ENCODE measurements at places on chromosomes 13 and 19.

DNA sequence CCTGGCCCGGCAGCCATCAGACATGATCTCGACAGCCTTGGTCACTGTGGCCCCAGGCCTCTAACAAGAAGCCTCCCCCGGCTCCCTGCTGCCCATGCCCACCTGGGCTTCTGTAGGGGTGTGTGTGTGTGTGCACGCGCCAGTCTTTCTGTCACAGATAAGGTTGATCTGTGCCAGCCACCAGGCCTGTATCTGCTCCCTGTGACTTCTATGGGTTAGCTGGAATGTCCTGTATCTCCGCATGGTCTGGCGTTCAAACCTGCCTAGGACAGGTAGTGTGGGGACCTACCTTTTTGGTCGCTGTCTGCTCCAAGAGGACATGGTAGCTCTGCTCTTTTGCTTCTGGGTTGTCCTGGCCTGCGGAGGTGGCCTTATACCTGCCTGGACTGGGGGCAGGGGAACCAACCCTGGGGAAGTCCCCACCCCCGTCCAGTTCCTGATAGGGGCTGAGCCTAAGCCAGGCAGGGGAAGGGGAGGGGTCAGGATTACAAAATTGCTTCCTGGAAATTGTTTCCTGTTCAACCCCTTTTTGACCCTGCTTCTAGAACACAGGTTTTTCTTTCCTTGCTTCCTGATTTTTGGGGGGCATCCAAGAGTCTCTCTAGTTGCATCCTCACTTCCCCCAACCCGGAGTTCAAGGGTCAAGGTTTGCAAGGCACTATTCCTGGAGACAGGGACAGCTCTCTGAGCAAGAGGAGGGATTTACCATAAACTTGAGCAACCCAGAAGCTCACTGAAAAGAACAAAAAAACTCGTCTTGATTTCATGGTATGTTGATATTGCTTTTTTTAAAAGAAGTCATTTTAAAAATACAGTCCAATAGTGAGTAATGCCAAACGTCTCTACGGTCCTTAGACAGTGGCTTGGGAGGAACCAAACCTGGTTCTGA, at the start of gene LRG1:
Gene LRG1 (minus strand): TSS at position 344 of the 889 bp plus-strand sequence. CDS start 23 bp downstream, at position 321.
- DNase-seq: no peak

GRCh38 chr13:25200783-25201182, 28.7 kb upstream of the AMER2 start:
- no peak for DNase-seq

GRCh38 chr13:66180836-66181235, 1049.3 kb downstream of the PCDH9 start:
- no peak for DNase-seq

DNA sequence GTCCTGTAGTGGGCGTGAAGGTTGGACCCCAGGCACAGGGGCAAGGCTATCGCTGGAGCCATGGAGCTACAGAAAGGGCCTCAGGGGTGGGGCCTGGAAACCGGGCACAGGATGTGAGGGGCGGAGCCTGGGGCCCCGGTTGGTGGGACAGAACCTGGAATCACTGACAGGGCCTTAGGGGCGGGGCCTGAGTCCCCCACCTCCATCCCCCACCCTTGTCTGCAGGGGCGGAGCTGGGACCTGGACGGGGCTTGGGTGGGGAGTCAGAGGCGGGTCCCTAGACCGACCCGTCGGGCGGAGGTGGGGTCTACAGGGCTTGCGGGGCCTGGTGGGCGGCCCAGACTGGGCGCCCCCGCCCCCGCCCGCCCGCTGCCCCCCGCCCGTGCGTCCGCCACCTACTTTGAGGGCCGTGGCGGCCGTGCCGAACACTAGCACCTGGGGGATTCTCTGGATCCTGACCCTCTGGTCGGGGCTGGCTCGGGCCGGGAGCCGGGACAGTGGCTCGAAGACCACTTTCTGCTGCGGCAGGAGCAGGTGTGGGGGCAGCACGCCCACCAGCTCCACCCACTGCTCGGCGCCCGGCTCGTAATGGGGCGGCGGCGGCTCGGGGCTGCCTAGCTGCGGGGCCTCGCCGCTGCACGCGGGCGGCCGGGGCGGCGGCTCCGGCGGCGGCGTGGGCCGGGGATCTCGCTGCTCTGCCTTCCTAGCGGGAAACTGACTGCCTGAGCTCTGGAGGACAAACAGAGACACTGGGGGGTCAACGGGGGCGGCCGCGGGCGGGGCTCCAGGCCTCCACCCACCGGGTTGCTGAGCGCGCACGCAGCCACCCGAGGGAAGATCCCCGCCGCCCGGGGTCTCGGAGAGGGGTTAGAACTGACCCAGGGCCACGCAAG, 26.3 kb downstream of the DCAF15 start:
- peak; percentile 85 for DNase-seq

DNA sequence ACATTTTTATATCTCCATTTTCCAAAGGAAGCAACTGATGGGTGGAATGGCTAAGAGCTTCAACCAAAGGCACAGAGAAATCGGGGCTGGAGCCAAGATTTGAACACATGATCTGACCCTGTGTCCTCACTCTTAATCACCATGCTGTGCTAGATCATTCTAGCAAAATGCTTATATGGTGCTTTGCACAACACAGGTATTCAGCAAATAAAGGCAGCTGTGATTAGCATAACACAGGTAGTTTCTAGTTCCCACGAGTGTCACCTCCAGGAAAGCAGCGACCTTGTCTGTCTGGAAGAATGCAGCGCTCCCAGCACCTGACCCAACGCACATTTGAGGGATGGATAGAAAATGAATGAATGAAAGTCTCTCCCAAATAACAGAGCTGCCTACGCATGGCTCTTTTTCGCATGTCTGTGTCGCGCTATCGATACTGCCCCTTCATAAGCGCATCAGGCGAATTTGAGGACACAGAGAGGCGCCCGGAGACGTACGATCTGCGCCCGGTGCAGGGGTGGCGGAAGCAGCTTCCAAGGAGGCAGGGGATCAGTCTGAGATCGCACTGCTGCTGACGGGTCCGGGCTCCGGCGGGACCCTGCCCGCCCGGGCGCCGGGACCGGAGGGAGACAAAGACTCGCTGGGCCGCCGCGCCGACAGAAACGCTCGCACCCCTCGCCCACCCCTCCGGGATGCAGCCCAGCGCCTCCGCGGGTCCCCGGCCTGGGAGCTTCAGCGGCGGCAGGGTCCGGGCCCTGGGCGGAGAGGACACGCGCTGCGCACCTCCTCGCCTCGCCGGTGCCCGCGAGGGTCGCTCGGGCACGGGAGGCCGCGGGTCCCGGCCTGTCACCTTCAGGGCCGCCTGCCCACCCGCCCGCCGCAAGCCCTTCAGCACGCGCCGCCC, 609 bp downstream of the EPS15L1 start:
- DNase-seq: no peak

GRCh38 chr13:70593716-70594115, 485.5 kb upstream of the KLHL1 start:
- no peak for DNase-seq

DNA sequence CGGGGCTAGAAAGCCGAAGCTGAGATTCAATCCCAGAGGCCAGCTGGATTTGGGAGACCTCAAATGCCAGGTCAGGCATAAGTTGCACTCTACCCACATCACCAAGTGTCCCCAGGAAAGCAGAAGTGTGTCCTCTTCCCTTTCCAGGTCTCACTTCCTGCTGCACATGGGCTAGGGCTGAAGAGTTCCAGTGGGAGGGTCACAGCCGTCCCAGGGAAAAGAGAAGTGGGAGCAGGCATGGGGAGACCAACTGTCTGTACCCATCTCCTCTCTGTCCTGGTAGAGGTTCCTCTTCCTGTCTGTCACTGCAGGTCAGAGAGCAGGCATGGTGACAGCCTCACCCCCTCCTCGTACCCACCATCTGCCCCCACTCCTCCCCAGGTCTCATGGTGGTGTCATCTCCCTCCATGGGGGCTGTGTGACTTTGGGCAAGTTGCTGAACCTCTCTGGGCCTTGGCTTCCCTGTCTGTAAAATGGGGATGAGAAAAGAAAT, 14.8 kb downstream of the AXL start:
- DNase-seq: no peak

DNA sequence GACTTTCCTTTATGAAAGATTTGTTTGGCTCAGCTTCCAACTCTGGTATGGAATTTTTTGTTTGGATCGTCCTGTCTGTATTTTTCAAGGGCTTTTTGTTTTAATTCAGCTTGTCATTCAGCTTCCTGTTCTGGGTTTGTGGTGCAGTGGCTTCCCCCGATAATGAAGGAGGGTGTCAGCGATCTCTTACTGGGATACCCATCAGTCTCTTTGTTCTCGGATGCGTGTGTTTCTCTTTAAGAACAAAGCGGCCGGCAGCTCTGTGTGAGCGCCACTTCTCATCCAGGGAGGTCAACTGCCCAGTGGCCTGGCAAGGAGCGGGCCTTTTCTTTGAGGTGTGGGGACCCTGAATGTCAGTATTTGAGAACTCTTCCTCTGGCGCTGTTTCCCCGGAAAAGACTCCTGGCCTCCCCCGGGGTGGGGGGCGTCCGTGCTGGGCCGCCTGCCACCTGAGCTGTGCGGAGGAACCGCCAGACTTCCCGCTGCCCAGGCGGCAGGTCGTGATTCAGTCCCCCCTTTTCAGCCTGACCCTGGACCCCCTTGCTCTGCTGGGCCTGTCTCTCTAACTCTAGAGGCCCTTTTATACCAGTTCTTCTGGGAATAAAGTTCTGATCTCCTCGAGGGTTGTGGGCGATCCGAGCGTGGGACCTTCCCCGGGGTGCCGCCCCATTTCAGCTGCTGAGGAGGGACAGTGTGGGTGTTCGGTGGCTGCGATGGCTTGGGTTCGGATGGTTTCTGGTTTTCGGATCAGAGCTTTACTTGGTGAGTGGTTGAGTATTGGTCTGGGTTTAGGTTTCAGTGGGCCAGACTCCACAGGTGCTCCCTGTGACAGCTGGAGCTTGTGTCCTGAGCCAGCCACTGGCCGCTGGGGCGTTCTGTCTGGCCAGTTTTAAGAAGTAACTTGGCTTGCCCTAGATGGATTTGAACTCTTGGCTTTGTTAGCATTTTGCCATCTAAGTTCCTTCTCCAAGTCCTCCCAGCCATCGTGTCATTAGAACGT, 3.4 kb downstream of the SF3A2 start:
- no peak for DNase-seq

DNA sequence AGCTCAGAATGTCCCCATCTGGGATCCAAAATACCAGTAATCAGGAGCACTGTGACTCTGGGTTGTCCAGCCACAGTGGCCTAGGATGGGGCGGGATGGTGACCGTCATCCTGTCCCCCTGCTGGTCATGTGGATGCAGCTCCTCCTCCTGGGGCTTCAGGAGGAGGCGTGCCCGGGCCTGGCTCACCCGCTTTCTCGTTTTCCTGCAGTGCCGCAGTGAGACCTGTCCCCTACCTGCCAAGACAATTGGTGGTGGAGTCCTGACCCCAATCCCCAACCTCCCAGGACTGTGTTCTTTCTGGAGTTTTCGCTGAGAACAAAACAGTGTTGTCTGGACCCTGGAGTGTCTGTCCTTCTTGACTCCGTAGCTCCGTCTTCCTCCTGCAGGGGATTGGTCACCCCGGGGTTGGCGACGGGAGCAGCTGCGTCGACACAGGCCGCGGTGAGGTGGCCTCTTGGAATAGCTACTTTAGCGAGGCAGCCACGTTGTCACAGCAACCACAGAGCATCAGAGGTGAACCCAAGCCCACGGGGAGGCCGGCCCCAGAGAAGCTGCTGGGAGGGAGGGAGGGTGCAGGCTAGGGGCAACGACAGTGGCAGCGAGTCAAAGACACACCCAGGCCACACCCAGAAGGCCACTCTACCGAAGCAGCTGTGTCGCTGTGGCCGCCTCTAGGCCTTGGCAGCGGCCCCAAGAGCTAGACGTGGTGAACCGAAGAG, 10.2 kb upstream of the EMC10 start:
- peak; percentile 41 for DNase-seq

DNA sequence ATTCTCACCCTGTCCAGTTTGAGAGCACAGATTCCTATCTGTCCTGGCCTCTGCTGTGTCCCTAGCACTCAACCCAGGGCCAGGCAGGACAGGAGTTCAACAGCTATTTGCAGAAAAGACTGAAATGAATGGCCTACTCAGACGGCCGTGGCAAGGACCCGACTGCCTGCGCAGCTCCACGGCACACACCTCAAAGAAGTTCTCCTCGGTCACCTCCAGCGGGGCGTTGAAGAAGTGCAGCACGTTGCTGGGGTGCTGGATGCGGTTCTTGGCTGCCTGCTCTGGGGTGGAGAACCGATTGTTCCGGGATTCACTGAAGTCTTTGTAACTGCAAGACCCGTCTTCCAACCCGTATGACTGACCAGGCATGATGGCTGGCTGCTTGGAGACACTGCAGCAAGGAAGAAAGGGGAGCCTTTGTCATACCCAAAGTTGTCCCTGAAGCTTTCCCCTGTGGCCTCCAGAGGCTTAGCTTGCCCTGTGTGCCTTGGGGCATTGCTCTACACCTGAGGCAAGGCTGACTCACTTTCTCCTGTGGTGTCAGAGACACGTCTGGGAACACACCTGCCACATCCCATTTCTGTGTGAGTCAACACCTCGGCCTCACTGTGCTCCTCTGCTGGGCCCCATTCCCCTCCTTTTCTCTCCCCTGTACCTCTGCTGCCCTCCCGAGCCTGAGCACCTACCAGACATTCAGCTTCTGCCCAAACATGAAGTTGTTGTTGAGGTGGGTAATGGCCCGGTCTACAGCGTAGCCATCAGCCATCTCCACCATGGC, 6.8 kb upstream of the ECH1 start:
- no peak for DNase-seq

GRCh38 chr19:47284324-47284899, 9.7 kb downstream of the INAFM1 start:
- peak; percentile 76 for DNase-seq

GRCh38 chr13:99693852-99694611, 192.8 kb downstream of the TM9SF2 start:
- no peak for DNase-seq

DNA sequence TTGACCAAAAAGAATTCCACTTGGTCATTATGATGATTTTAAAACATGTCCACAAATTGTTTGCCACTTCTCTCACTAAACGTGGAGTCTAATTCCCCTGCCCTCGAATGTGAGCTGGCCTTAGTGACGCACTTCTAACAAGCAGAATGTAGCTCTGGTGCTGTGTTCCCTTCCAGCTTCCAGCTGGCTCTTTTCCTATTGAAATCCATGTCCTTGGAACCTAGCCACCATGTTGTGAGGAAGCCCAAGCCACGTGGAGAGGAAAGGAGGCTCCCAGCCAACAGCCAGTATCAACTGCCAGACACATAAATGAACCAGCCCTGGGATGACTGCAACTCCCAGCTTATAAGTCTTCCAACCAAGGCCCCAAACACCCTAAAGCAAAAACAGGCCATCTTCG, 23.6 kb upstream of the CEBPA start:
- peak; percentile 85 for DNase-seq

GRCh38 chr13:99191336-99191899, 9.2 kb upstream of the UBAC2 start:
- no peak for DNase-seq

DNA sequence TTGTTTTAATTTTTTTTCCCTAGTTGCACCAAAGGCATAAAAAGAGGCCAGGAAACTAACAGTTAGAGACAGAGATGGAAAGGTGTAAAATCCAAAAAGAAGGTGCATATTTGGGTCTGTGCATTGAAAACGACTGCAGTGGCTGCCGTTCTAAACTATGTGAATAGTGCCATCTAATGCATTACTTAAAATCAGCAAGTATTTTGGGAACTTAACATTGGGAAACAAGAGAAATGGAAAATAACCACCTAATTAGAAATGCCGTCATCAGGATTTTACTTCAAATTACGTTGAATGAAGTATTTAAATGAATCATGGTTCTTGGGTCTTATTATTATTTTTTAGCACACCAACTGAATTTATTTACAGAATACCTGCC, 189.5 kb upstream of the MIR17HG start:
- no peak for DNase-seq

GRCh38 chr19:32354345-32354744, 8.9 kb downstream of the ZNF507 start:
- no peak for DNase-seq
